ENCODE measurements at places on chromosomes 11 and 22.
A peak's percentile ranks its signal among the peaks of the same experiment; 100 is the strongest.

- peak; percentile 38 for DNase-seq
Measured at GRCh38 chr22:47012589-47013370, 250.3 kb downstream of the TBC1D22A start.

GRCh38 chr11:72174302-72175070, 17.5 kb upstream of the FOLR1 start:
- DNase-seq: no peak

DNA sequence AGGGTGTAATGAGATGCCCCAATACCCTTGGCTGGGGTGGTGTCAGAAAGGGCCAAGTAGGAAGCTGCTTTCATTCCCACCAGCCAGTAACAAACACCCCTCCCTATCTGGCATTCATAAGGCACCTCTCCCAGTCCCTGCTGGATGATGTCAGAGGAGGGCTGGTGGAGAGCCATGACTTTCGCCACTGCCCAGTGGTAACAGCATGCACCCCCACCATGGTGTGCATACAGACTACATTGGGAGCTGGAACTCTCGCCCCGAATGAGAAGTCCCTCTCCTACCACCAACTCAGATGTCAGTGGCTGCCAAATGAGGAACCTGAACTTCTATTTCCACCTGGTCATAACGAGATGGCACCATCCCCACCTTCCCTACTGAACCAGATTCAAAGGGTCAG, 73.3 kb downstream of the SGSM3 start:
- no peak for DNase-seq

- DNase-seq: no peak
Measured at GRCh38 chr22:39941601-39942000, 18.6 kb upstream of the TMA7B start.

- peak; percentile 72 for DNase-seq
Measured at GRCh38 chr11:64787526-64788320, 9.4 kb upstream of the SF1 start.

DNA sequence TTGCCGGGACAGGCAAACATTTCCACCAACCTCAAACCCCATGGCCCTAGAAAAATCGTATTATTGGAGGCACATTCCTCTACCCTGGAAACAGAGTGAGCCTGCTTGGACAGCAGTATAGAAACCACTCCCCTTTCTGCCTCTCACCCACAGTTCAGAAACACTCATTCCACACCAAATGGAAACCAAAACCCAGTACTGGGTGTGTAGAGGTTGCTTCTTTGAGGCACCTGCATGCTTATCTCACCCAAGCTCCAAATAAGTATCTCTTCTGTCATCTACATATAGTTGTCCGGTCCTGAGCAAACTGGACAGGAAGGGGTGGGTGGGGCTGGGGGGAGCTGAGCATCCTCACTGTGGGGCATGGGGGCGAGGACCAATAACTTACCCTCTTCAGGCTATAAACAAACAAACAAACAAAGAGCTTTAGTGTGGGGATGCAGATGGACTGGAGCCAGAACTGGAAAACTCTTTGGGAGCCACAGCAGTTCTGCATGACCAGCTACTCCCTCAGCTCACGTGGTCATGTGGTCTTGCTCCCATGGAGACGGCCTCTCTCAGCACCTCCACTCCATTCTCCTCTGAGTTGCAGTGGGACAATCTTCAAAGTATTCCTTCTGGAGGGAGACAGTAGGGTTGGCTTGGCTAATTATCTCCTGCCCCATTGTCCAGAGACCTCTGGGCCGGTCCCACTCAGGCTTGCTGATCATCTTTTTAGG, 1.0 kb upstream of the PLAAT2 start:
- DNase-seq: no peak

DNA sequence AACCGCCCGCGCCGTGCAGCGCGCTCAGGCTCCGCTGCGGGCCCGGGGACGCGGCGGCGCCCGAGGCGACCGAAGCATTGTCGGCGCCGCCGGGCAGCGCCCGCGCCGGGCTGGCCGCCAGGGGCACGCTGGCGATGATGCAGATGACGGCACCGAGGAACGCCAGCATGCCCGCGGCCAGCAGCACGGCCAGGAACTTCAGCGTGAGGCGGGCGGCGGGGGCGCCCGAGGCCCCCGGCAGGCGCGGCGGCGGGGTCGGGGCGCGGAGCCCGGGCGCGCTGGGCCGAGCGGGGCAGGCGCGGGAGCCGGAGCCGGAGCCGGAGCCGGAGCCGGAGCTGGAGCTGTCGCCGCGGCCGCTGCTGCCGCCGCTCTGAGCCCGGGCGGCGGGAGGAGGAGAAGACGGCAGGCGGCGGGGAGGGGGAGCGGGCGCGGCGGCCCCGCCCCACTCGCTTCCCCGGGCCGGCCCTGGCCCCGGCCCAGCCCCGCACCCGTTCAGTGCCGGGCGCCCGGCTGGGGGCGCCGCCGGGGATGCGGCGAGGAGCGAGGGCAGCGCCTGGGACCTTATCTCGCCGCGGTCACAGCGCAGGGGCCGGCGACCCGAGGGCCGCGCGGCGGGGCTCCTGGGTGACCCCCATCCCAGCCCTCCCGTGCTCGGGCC, at the start of gene NPTXR:
TSS of gene NPTXR (minus strand) at position 372 of the 658 bp plus-strand sequence.
- DNase-seq: peak; percentile 65

- no peak for DNase-seq
Measured at GRCh38 chr11:2666828-2667570, 32.8 kb downstream of the KCNQ1OT1 start.

DNA sequence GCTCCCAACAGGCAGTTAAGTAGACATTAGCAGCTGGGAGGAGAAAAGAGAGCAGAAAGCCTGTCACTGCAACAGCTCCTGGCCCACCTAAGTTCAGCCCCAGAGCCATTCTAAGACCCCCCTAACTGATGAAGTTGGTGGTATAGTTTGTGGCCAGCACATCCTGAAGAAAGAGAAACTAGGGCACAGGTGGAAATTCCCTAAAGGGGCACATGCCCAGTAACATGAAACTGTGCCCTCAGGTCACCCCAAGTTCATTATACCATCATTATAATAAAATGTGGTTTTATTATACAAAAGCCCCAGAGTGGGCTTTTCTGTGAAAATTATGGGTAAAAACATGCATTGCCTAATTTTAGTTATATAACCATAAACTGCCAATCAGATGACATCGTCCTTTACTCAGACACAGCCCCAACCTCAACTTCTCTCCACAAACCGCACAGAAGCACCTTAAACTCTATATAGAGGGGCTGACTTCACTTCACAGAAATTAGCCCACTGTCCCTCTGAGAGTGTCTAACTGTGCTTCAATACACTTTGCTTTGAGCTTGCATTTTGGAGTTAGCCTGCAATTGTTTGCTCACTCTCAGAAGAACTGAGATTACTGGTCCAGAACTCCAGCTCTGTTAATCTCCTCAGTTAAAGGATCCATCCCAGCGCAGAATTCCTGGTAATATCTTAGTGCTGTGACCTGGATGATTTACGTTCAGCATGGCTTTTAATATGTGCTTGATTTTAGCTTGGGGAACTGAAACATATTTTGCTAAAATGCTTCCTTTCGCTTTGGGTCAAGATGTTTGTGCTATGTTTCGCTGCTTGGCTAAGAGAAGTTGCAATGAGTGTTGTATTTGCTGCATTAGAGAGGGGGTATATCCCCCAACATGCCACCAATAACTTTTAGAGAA, 1.8 kb upstream of the APOL3 start:
- no peak for DNase-seq

All from AG08395 (cell line).